ENCODE measurements at places on chromosomes 12 and 14. TPM values are rescaled to one million over a fixed set of nuclear protein-coding genes. Genes with fewer than 3 reads are reported as not detected.

- no peaks in the 10 kb centered on the region for H3K4me1 ChIP-seq
- no peaks in the 10 kb centered on the region for H3K27me3 ChIP-seq
- H3K27ac ChIP-seq: no peak overlapping the region
Observed at GRCh38 chr12:18415227-18415626, 153.9 kb downstream of the PIK3C2G start.

DNA sequence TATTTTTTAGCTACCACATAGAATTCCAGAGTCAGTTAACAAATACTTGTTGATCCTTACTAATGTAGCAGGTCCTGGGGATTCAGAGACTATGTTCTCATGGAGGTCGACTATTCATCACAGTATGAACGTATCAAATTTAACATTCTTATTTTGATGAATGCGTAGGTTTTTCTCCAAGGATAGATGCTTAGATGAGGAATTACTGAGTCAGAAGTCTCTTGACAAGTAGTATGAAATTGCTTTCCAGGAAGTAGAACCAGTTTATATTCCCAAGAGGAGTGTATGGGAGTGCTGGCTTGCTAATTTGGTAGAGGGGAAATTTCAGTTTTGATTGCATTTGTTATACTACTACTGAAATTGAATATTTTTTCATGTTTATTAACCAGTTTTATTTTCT, 42.8 kb upstream of the CRADD start:
- no peaks in the 10 kb centered on the region for H3K4me1 ChIP-seq
- DNase-seq: no peak
- H3K36me3 ChIP-seq: no peaks in the 10 kb centered on the region

GRCh38 chr12:87381742-87382141, 647.5 kb downstream of the C12orf50 start:
- no peak for DNase-seq
- H3K36me3 ChIP-seq: no peaks in the 10 kb centered on the region
- no peak overlapping the region for H3K4me3 ChIP-seq

DNA sequence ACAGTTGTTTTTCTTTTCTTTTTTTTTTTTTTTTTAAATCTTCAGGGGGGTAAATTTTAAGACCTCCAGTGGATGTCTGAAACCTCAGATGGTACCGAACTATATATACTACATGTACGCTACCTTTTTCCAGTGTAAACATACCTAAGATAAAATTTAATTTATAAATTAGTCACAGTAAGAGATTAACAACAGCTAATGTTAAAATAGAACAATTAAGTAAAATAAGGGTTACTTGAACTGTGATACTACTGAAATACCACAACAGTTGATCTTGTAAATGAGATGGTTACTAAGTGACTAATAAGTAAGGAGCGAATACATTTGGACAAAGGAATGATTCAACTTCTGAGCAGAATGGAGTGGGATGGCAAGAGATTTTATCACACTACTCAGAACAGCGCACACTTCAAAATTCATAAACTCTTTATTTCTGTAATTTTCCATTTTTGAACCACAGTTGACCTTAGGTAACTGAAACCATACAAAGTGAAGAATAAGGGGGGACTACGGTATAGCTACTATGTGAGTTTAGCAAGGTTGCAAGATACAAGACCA, 80.5 kb upstream of the PCED1B start:
- H3K4me3 ChIP-seq: no peak overlapping the region
- no peak for DNase-seq
- no peak overlapping the region for H3K27ac ChIP-seq
- no peaks in the 10 kb centered on the region for H3K27me3 ChIP-seq
- H3K36me3 ChIP-seq: no peaks in the 10 kb centered on the region
- no peaks in the 10 kb centered on the region for H3K4me1 ChIP-seq

- no peaks in the 10 kb centered on the region for H3K4me1 ChIP-seq
- no peaks in the 10 kb centered on the region for H3K36me3 ChIP-seq
- no peak for DNase-seq
- no peak overlapping the region for H3K4me3 ChIP-seq
Observed at GRCh38 chr12:14588571-14588970, 20.9 kb upstream of the PLBD1 start.

DNA sequence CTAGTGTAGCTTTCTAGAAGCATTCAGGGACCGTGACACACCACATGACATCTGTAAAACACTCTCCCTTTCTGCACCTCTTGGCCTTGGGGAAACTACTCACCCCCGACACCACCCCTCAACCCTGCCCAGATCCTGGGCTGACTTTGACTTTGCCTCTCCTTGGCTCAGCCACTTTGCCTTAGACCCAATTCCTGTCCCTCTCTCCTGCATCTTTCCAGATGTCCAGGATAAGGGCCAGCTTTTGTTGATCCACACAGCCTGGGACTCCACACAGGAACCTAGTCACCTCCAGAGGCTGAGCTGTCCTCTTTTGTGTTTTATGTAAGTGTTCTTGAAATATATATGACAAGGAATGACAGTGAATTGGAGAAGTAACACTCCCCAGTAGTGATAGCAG, 153.7 kb upstream of the PLXNC1 start:
- no peak for DNase-seq
- H3K27me3 ChIP-seq: no peaks in the 10 kb centered on the region
- H3K36me3 ChIP-seq: no peaks in the 10 kb centered on the region
- no peaks in the 10 kb centered on the region for H3K4me1 ChIP-seq
- no peak overlapping the region for H3K27ac ChIP-seq
- H3K4me3 ChIP-seq: no peak overlapping the region

DNA sequence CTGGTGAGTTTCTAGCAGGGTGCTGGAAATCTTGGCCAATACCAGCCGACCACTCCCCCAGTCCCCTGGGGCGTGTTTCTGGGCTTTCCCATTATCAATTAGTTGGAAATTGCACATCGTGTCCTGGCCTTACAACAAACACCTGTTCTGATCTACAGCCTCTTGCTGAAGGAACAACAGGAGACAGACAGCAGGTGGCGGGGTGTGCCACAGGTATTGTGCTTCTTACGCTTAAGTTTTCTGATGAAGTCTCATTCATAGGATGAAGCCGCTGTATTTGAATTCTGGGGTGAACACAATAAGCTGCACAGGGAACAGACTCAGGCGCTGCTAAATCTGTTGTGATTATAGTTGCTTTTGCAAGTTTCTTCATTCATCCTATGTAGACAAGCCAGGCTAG, 703 bp downstream of the HIGD1C start:
- H3K4me3 ChIP-seq: no peak overlapping the region
- H3K27ac ChIP-seq: no peak overlapping the region
- no peaks in the 10 kb centered on the region for H3K27me3 ChIP-seq
- H3K4me1 ChIP-seq: no peaks in the 10 kb centered on the region
- no peak for DNase-seq

DNA sequence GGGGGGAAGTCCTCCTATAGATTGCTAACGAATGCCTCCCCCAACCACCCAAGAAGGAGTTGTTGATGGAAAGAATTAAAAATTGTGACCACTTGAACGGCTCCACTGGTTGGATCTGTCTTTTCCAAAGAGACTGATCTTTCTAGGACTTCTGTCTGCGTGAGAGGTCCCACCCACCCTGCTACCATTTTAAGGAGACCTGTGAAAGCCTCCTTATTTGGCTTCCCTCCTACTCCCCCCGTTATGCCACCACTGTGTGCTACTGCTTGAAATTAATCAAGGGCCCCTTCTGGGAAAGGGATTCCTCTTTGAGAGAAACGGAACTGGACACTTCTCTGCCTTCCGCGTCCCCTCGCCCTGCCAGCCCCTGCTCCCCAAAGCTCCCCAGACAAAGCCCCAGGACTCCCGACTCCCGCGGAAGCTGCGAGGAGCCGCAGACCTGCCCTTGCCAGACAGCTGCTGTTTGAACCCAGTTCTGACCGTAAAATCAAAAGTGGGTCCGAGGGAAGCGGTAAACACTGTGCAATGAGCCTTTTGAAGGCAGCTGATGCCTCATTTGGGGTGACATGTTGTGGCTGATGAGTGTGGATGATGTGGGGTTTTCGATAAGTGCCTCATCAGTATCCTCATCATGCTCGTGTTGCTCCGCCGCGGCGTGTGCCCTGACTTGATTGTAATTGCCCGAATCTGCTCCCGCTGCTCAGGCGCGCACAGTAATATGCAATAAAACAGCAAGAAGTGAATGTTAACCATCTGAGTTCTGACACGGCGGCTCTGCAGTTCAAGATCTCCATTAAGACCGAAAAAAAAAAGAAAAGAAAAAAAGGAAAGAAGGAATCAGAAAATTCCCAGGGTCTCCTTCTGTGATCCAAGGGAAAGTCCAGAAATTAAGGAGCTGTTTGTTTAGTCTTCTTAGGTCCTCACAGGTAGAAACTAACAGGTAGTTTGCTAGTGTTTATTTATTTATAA, 48.2 kb downstream of the MBIP start:
- H3K27ac ChIP-seq: no peak overlapping the region
- H3K27me3 ChIP-seq: no peaks in the 10 kb centered on the region
- peaks cover 11% of the 10 kb centered on the region for H3K4me1 ChIP-seq
- peak overlapping the region; percentile 54 for H3K4me3 ChIP-seq
- no peak for DNase-seq

- H3K4me1 ChIP-seq: peaks cover 20% of the 10 kb centered on the region
- no peak for DNase-seq
- H3K27me3 ChIP-seq: no peaks in the 10 kb centered on the region
- no peak overlapping the region for H3K4me3 ChIP-seq
- H3K27ac ChIP-seq: no peak overlapping the region
- no peaks in the 10 kb centered on the region for H3K36me3 ChIP-seq
Observed at GRCh38 chr12:80837342-80837978, 100.3 kb downstream of the LIN7A start.

GRCh38 chr12:15698377-15698871, 90.8 kb downstream of the EPS8 start:
- H3K4me3 ChIP-seq: no peak overlapping the region
- H3K36me3 ChIP-seq: no peaks in the 10 kb centered on the region
- H3K4me1 ChIP-seq: peaks cover 14% of the 10 kb centered on the region
- no peaks in the 10 kb centered on the region for H3K27me3 ChIP-seq
- DNase-seq: no peak
- peak overlapping the region; percentile 20 for H3K27ac ChIP-seq

DNA sequence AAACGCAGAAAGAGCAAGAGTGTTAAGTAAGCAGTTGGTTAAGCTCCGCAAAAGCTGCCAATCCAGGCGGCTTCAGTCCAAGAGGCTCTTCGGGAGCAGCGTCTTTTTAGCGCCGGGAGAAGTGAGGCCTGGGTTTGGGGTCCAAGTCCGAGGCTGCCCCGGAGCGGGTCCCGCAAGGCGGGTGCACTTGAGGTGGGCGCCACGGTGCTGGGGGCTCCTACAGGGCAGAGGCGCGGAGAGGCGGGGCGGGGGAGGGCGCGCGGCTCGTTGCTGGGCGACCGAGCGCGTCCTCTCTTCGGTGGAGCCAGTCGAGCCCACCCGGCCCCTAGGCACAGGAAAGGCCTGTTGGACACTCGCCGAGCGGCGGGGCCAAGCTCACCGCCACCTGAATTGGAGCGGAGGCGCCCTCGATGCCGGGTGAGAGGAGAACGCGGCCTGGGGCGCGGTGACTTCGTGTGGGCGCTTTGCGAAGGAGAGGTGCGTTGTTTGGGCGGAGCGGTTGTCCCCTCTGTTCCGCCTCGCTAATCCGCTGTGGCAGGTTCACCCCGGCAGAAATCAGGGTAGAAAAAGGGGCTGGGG, 15.6 kb downstream of the TTC6 start:
- no peak overlapping the region for H3K4me3 ChIP-seq
- H3K36me3 ChIP-seq: peaks cover 17% of the 10 kb centered on the region
- no peak overlapping the region for H3K27ac ChIP-seq

DNA sequence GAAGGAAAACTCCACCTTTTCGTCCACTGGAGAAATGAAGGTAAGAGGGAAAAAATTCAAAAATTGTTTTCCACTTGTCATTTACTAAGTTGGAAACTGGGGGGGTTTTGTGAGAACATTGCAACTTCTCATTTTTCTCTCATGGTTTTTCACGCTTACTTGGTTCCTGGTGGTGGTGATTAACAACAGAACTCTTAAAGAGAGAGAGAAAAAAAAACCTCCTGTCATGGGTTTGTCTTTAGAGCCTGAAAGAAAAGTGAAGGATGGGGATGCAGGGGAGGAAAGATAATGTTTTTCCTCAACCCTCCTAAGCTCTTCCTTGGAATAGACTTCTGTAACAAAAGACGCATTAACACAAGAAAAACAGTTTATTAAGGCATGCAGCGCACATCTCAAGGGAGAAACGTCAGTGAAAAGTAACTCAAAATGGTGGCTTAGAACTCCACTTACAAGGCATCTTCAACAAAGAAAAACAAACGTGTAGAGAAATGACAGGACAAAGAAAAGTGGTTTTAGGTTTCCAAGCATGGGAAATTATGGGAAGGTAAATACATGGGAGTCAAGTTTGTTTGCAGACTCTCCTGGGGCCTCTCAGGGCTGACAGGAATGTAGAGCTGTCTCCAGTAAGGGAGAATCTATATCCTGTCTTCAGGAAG, 81.9 kb upstream of the ATF7IP start:
- H3K36me3 ChIP-seq: no peaks in the 10 kb centered on the region
- H3K27me3 ChIP-seq: no peaks in the 10 kb centered on the region
- peak; percentile 28 for DNase-seq
- no peak overlapping the region for H3K27ac ChIP-seq
- H3K4me1 ChIP-seq: no peaks in the 10 kb centered on the region

DNA sequence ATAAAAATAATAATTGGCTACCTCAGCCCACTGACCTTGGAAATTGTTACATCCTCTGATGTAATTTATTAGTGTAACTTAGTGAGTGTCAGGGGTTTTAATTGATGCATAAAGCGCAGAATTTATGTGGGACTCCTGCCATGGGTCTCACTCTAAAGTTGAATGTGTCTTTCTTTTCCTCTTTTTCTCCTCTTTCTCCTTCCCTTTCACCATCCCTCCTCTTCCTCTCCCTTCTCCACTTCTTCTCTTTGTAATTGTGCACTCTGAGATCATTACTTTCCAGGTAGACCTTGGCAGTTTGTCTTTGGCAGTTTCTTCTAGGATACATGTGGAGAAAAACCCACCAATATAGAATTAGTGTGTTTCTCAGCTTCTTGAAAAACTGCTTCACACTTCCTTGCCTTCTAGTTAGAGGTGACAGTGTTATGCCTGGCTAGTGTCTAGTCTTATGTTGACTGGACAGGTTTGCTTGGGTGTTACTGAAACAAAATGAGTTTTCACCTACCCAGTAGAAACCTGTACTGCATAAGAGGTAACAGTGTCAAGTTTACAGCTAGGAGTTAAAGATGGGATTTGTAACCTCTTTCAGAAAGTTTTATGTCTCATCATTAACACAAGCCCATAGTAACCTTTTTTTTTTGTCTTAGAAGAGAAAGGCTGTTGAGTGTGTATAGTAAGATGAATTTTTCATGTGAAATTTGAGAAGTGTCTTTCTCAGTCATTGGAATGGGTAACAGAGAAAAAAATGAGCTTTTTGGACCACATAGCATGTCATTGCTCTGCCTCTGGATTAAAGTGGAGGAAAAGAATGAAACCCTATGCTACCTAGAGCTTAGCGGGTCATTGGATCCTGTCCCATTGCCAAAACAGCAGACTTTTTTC, 18.6 kb downstream of the PELI2 start:
- no peak for DNase-seq
- H3K27me3 ChIP-seq: no peaks in the 10 kb centered on the region
- H3K4me3 ChIP-seq: no peak overlapping the region
- no peaks in the 10 kb centered on the region for H3K36me3 ChIP-seq
- H3K4me1 ChIP-seq: peaks cover 70% of the 10 kb centered on the region

- peaks cover 3% of the 10 kb centered on the region for H3K4me1 ChIP-seq
- H3K27me3 ChIP-seq: no peaks in the 10 kb centered on the region
- DNase-seq: no peak
- H3K4me3 ChIP-seq: no peak overlapping the region
Observed at GRCh38 chr14:101859538-101859902, 98.0 kb downstream of the PPP2R5C start.

SLC6A13 gene
- total RNA-seq: not detected

RHEBL1 gene
- total RNA-seq: not detected

PARP2 gene
- total RNA-seq: 30.4 TPM

COX8C gene
- not detected for total RNA-seq

Data from stomach (tissue), 19 donors.